EL (cell line): ENCODE measurements at places on chromosomes 5 and 9.
A peak's percentile ranks its signal among the peaks of the same experiment; 100 is the strongest.

DNA sequence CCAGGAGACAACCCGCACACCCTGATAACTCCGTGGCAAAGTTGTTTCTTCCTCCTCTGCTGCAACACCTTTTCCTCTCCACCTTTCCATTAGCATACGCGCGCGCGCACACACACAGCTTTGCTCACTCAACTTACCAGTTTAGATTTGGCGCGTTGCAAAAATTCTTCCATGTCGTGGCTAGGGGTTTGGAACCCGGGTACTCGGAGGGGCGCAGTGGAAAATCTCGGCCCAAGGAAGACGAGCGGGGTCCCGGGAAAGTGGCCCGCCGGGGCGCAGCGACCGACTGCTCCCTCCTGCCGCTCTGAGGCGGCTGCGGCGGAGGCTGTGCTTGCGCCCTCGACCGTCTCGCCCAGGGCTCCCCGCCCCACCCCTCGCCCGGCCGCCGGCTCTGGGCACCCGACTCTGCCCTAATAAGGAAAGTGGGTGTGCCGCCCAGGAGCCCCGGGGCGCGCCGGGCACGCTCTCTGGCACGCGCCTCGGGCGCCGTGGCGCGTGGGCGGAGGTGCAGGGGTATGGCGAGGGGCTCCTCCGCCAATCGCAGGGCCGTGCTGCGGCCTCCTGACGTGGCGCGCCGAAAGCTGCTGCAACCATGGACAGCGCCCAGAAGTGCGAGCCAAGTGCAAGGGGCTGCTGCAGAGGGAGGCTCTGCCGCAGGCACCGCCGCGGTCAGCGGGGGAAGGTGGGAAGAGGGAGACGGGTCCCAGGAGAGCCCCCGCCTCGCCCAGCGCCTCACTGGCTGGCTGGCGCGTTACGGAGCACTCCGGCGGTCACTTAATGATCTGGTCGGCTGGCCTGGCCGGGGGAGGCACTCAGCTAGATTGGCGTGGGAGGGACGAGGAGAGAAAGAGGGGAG lies at the start of gene PRUNE2:
PRUNE2 (minus strand) TSS at position 324 of the 856 bp plus-strand sequence; CDS start at position 173, 151 bp downstream.
- peak; percentile 91 for DNase-seq

- peak; percentile 18 for DNase-seq
Observed at GRCh38 chr5:141742866-141743851, 61.1 kb upstream of the ARAP3 start.

DNA sequence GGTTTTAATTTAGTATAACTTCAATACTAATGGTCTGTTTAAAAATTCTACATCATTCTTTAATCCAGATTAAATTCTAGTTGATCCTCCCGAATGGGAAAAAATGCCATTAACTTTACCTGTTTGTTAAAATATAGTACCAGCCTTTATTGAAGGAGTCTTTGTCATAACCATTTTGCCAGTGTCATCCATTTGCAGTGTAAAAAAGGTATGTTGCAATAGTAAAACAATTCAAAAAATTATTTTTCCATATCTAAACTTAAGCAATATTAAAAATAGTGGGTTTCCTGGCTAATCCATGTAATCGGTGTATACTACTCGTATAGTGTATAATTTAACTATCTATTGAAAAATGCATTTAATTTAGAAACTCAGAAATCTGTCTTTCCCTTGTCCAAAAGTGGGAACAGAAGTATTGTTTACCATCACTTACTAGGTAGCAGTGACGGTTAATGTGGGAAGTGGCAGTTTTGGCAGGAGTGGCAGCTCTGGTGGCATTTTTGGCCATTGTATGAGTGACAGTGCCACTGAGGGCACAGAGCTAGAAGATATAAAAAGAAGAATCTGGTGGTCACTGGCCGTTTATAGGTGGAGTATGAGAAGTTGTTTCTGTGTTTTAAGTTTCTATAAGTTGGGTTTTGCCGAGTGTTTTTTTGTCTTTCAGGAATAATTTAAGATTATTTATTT lies 1.9 kb downstream of the AP3S1 start:
- no peak for DNase-seq

- peak; percentile 82 for DNase-seq
Observed at GRCh38 chr9:122180633-122181032, 20.9 kb downstream of the MORN5 start.

- no peak for DNase-seq
Observed at GRCh38 chr9:726005-726404, 115.5 kb upstream of the DMRT1 start.

- DNase-seq, result peak; percentile 21
Observed at GRCh38 chr9:114178756-114179450, 23.6 kb downstream of the COL27A1 start.

DNA sequence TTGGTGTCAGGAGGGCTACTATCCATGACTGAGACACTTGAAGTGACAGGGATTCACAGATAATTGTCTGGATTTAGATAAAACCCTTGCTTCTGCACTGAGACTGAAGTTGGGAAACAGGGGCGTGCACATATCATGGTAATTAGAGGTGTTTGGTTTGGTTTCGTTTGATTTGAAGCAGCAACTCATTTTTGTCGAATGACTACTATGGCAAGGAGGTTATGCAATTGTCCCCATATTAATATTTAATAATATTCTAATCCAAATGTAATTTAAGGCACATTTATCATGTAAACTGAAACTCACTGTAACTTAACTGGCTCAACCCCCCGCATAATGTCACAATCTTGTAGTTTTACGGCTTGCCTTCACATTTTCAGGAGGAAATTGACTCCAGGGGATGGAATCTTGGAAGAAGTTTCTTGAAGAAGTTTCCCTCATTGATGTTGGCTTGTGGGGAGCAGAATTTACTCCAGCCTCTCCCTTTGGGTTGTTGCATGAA lies 12.5 kb downstream of the ZNF366 start:
- DNase-seq, result no peak

DNA sequence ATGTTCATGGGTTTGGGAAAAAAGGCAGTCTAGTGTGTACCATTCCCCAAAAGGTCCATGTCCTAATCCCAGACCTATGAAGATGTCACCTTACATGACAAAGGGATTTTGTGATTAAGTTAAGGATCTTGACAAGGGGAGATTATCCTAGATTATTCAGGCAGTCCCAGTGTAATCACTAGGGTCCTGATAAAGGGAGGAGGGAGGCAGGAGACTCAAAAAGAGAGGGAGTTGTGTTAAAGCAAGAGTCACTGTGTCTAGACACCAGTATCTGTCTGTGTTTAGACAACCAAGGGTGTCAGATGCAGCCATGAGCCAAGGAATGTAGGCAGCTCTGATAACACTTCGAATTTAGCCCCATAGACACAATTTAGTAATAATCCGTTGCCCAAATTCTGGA lies 49.5 kb downstream of the DPYSL3 start:
- no peak for DNase-seq

- peak; percentile 85 for DNase-seq
Observed at GRCh38 chr5:33612386-33612785, 171.6 kb downstream of the TARS1 start.

GRCh38 chr9:93203718-93204469 lies 20.0 kb downstream of the WNK2 start:
- DNase-seq, result no peak

DNA sequence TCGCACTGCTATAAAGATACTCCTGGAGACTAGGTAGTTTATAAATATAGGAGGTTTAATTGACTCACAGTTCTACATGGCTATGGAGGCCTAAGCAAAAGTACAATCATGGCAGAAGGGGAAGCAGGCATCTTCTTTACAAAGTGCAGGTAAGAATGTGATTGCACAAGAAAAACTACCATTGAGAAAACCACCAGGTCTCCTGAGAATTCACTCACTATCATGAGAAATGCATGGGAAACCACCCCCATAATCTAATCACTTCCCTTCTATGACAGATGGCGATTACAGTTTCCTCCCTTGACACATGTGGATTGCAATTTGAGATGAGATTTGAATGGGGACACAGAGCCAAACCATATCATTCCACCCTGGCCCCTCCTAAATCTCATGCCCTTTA lies 121.2 kb upstream of the ST8SIA4 start:
- DNase-seq, result no peak

GRCh38 chr5:73300337-73301207 lies 127.6 kb downstream of the TMEM174 start:
- DNase-seq, result no peak

DNA sequence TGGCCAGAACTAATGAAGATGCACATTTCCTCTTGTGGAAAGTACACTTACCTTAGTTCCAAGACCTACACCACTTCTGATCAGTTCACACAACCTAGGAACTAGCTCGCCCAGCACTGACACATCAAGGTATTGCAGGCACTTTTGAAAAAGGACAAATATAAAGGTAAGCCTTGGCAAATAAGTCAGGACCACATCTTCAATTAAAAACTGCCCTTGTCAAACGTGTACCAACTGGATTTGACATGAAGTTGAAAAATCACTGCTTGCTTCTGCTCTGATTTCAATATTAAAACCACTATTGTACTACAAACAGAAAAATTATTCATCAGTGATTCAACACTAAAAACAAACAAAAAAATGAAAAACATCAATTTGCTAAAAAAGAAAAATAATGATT lies 45.0 kb upstream of the OR2K2 start:
- DNase-seq, result no peak

- DNase-seq, result no peak
Observed at GRCh38 chr5:39151745-39152144, 67.6 kb downstream of the FYB1 start.

- DNase-seq, result no peak
Observed at GRCh38 chr5:110638970-110639902, 87.2 kb downstream of the TMEM232 start.

- DNase-seq, result peak; percentile 86
Observed at GRCh38 chr5:94174748-94175411, 433.5 kb upstream of the POU5F2 start.

DNA sequence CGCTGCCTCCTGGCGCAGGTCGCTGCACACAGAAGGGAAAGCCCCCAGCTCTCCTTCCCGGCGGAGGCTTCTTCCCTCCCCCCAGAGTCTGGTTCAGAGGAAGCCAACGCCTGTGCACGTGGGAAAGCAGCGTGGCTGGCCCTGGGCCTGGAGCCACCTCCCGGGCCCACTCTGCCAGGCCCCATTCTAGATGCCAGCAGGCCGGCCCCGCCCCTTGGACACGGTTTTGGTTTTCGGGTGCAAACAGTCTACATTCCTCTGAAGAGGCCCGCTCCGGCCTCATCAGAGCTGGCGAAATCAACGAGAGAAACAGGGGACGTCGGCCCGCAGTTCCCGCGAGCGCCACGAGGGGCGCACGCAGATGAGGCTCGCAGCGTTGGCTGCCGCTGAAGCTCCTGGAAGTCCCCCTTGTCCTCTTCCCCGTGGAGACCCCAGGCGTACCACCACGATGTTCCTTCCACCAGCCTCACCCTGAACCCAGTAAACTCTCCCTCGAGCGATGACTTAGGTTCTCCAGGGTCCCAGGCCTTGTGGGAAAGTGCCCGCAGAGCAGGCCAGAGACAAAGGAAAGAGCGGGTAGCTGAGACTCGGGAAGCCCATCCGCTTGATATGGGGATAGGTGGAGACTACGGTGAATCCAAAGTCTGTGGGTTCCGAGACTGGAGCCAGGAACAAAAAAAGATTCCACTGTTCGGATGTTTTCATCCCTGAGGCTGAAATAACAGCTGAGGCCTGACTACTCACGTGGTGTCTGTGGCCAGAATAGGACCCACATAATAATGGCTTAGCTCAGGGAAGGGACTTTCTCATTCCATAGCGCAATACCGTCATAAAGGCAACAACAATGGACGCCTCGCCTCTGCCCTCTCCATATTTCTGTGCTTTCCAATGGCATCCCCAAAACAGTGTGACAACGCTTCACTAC lies 64.2 kb downstream of the KLF4 start:
- DNase-seq, result peak; percentile 66

GRCh38 chr5:173479711-173480110 lies 136.7 kb downstream of the BOD1 start:
- DNase-seq, result no peak

GRCh38 chr9:1319436-1319835 lies 269.3 kb downstream of the DMRT2 start:
- DNase-seq, result no peak

DNA sequence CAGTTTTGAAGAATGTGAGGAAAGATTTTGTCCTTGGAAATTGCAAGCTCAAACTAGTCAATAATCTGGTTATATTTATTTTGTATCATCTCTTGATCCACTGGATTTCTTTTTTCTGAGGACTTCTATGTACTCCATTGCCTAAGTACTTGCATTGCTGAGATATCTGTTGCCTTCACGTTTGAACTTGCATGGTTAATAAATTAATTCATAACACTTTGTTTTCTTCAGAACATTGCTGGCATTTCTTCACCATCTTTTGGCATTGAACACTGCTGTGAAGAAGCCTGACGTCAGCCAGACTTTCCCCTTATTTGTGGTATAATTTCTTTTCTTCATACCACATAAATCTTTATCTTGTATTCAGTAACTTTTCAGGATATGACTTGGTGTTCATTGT lies 246.0 kb upstream of the KIF2A start:
- no peak for DNase-seq

GRCh38 chr5:148820461-148821395 lies 5.7 kb upstream of the ADRB2 start:
- peak; percentile 43 for DNase-seq

GRCh38 chr5:54383225-54383901 lies 72.1 kb upstream of the HSPB3 start:
- no peak for DNase-seq

- DNase-seq, result no peak
Observed at GRCh38 chr5:35133186-35133585, 85.4 kb upstream of the AGXT2 start.

GRCh38 chr9:32423371-32423770 lies 38.9 kb downstream of the ACO1 start:
- DNase-seq, result peak; percentile 85

- no peak for DNase-seq
Observed at GRCh38 chr5:153594785-153595184, 104.3 kb downstream of the GRIA1 start.

- no peak for DNase-seq
Observed at GRCh38 chr5:177501874-177502678, 4.7 kb upstream of the PDLIM7 start.

DNA sequence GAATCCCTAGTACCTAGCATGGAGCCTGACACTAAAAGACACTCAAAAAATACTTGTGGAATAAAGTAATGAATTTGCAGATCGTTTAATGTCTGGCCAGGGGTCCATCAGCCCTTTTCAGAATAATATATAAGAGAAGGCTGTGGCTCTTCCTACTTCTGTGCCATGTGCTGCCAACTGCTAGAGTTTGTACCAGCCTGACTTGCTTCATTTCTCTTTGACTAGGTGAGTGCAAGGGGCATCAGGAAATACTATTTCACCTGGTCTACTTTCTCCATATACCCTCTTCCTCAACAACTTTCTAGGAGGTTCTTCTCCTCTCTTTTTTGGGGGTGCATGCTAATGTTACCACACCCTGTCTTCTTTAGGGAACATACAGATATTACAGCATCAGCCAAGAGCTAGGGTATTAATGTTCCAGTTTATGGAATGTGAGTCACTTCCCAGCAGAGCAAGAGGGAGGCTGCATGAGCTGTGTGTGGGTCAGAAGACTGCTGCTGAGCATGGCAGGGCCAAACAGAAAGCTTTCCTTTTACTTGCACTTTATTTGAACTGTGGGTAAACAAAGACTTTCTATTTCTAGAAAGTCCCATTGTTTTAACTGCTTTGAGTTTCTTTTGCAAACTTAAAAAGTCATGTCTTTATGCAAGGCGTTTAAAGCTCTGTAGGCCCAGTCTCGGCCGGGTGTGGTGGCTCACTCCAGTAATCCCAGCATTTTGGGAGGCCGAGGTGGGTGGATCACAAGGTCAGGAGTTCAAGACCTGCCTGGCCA lies 158.9 kb downstream of the ADAMTSL1 start:
- DNase-seq, result peak; percentile 84
